ENCODE measurements at places on chromosomes 5 and 9.

DNA sequence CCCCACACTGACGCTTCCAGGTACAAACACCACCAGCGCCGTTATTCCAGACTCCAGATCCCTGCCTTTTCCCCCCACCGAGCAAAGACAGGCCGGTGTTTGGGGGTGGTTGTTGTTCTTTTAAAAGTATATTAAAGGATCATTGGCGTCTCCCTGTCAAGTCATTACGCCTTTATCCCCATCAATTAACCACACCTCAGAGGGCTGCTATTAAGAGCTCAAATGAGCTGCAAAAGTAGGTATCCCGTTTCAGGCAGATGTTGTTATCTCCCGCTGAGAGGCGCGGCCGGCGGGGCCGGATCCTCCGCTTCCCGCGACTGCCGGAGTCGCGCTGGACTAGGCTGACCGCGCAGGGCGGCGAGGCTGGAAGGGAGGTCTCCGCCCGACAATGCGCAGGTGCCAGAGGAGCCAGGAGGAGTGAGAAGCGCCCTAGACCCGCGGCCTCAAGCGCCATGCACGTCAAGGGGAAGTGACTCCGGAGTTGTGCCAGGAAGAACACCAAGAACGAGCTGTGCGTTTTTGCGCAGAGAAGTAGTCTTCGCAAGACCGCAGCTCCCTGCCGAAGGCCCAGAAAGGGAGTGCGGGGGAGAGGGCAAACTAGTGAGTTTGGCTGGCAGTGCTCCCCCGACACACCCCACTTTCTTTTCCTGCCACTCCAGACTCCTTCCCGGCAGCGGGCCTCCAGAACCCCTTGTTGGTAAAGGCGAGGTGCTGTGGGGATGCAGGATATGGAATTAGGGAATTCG, 8.2 kb downstream of the NR2F1-AS1 start:
- no peak for DNase-seq

DNA sequence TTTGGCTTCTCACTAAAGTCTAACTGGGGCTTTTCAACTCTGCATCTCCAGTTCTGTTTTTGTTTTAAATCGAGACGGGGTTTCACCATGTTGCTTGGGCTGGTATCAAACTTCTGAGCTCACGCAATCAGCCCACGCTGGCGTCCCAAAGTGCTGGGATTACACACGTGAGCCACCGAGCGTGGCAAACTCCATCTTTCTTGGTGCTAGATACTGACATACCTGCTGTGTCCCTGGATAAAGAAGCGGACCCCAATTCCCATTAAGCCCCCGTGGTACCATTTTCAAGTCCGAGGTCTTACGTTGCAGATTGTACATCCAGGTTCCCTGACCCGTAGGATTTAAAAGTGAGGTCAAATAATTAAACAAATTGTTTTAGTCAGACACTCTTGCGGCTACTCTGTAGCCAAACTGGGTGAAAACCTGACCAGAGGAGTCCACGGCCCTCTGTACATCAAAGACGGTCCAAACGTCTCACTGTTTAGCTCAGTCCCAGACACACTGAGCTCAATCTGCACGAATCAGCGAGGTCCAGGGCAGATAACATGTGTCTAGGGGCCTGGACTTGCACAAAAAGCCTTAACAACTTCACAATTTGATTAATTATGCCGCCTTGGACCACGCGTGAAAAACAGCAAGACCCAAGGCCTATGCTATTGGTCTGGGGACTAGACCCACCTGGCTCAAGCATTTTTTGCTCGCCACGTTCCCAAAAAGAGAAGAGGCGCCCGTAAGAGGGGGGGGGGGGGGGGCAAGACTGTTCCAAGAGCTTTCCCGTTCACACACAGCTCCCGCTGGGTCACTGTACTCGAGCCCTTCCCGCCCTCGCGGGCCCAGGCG, 727 bp upstream of the DNAJA1 start:
- no peak for DNase-seq

GRCh38 chr5:178202541-178202940, 1.8 kb upstream of the HNRNPAB start:
- DNase-seq: no peak

DNA sequence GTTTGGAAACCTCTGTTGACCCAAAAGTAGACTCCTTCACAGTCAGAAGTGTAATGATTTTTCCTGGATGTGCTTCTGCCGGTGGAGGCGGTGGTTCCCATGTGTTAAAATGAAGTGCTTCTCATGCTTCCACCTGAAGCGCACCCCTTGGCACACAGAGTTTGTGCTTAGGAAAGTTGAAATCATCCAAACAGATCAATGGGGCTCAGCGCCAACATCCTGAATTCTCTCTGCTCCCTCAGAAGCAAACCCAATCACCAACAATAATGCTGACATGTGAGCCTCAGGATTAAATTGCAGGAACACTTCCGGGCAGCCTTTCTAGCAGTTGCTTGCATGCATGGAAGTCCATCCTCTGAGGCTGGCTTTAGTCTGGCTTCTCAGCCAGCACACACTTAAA, 71.0 kb downstream of the MED10 start:
- DNase-seq: no peak

DNA sequence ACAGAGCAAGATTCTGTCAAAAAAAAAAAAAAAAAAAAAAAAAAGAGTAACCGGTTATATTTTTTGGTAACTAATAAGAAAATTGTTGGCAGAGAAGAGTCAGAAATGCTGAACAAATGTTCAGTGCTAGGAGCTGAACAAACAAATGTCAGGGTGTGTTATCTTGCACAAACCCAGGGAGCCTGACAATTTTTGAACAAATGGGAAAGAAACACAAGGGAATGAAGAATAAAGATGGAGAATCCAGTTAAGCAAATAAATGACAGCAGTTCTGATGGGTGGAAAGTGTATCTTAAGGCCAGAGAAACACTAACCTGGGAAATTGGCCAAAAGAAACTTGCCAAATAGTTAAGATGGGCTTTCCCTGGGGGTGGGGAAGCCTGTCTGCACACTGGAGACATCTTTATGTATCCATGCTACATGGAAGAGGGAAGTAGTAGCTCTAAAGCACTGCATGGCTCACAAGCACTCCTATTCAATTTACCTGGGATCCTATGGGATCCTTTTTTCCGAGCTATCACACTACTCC, 23.7 kb downstream of the KLHL3 start:
- no peak for DNase-seq

DNA sequence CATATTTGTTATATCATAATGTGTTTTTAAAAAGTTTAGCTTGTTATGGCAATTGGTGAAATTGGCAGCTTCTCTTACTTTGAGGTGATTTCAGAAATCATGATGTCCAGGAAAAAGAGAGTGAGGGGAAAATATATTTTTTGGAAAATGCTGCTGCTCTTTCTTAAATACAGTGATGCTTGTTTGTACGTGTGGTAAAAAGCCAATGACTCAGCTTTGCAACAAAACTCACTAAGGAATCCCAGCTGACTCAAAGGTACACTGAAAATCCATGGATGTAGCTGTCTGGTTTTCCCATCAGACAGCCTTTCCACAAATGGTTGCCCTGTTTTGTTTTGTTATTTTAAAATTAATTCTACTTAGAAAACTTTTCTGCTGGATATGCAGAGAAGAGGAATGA, 306.4 kb upstream of the PAPPA start:
- DNase-seq: no peak

DNA sequence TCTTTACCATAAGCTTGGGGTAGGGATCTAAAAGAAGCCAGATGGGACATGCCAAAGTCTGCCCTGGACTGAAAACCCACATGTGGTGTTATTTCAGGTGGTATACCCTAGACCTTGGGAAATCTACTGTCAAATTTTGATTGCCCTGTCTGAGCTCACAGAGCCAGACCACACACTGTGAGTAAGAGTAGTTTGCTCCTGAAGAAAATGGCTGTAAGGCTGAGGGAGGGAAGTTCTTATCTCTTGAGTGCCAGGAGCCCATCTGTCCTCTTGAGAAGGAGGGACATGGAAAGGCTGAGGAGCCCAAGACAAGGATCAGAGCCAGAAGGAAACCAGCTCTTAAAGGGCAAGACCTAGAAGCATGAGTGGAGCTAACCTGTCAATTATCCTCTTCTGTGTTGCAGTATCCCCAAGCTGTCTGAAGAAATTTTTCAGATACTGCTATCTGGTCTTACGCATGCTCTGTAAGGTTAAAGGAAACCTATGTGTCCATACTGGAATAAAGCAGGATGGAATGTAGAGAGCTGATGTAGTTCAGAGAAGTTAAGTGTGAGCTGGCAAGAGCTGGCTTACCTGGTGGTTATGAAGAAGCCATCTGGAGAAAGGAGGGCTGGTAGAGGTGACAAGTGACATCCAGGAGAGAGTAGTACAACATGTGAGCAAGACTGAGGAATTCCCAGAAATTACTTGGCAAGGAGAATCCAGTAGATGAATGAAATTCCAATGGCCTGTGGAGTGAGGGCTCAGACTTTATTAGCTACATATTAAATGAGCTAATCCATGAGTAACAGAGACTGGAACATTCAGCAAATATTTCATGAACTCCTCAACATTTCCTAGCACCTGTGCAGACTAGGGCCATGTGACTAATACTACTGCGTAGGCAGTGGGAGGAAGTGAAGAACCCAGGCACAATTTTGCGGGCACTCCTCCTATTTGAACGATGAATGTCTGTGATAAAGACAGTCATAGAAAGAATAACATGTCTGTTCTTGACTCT, 389.1 kb upstream of the KIF2A start:
- DNase-seq: no peak

GRCh38 chr9:99677281-99677680, 144.4 kb upstream of the NR4A3 start:
- no peak for DNase-seq

DNA sequence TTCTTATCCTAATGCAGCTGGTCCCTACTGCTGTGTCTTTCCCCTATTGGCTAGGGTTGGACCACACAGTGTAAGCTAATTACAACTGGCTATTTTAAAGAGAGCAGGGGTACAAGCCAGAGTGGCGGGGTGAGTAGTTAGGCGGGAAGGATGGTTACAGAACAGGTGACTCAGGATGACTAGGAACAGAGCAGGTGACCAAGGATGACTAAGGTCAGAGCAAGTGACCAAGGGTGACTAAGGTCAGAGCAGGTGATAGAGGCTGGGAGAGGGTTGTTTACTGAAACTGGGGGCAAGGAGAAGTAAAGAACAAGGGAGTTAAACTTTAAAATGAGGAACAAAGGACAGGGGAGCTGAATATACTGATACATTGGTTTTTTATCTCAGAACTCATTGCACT, 125.4 kb downstream of the PTTG1 start:
- no peak for DNase-seq

DNA sequence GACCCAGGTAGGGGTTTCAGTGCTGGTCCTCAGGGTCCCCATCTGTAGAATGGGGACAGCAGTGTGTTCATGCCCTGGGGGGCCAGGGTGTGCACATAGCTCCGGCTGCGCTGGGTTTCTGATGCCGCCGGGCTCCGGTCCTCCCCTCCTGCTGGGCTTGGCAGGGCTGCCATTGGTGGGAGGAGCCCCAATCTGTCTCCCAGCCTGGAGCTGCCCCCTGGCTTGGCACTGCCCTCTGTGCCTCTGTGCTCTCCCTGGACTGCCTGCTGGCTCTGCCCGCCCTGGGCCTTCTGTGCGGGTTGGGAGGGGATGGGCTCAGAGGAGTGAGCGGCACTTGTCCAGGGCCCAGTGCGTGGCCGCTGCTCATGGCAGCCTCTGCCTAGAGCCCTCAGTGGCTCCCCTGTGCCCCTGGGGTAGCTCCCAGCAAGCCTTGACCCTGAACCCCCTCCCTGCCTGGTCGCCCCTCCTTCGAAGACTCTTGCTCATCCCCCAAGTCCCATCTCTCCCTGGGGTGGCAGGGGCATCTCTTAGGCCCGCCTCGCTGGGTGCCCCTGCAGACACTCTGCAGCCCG, 35.7 kb downstream of the RXRA start:
- no peak for DNase-seq

- no peak for DNase-seq
Observed at GRCh38 chr5:173670130-173670651, 53.7 kb upstream of the BOD1 start.

DNA sequence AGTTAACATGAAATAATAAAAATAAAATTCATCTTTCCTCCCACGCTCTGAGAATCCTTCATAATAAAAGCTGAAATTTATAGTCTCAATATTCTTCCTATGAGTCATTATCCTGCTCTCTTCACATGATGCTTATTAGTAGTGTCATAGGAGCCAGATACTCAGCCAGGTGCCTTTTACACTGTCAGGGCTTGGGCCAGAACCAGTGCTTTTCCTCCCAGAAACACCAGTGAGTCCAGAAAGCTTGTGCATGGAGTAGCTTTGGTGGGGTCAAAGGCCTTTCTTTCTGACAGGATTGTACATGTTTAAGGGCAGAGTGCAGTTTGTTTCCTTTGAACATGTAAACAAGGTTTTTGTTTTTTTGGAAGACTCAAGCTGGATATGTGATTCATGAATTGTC, 6.8 kb downstream of the LSM11 start:
- no peak for DNase-seq

DNA sequence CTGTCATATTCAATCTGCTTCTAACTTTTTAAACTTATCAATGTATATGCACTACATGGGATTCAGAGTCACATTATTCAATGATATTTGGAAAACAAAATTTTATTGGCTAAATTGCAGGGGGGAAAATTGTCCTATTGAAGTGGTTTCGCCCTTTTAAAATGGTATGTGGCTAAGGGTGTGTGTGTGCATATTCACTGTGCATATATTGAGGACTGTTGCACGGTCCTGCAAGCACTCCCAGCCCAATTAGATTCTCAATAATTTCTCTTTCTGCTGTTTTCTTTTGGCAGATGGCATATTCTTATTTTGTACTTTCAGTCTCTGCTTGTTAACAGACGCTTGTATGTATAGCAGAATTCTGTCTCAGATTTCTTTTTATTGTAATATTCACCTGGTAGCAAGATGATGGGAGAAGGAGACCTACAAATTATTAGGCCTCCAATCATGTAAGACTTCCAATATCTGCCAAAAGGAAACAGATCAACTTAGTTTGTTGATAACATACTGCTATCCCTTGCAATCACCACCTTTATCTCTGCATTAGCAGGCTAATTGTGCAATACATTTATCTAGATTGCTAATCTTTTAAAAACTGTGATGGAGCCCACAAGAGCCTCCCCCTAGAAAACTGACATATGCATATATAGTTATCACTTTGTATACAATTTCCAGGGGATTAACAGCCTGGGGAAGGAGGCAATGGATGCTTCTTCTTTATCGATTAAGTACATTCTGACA, 411.5 kb downstream of the PLK2 start:
- DNase-seq: no peak

- DNase-seq: no peak
Observed at GRCh38 chr5:109900911-109901627, 211.3 kb downstream of the MAN2A1 start.

DNA sequence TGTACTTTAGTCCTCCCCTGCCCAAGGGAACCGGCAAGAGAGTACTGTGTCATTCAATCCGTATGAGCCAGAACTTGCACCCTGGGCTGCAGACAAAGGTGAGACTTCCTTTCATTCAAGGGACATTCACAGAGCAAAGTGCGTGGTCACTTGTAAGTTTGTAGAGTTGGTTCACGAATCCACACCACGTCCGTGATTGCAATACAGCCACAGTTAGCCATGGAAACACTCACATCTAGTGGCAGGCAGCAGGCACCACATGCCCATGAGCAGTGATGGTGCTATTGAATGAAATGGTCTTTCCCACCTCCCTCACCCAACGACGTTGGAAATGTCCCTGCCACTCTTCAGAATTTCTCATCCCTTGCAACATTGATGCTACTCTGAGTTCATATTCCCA, 72.6 kb downstream of the SYK start:
- no peak for DNase-seq
